WTC11 (cell line): ENCODE measurements at places on chromosomes 7 and 10.

DNA sequence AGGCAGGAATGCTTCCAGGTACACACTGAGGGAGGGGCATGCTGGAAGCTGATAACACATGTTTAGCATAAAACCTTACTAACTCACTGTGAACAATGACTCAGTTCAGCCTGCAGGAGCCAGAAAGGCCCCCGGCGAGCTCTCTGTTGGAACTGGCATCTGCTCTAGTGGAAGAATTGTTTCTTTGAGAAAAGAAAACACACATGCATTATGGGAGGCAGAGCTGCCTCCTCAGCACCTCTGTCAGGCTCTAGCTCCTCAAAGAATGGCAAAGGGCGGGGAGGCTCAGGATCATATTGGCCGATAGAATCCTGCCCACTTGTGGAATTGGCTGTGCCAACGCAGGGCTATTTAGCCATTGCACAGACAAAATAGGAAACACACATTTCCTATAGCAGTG, 338.3 kb downstream of the CXCL12 start:
- H3K27ac ChIP-seq, result no peak overlapping the region
- peaks cover 26% of the 10 kb centered on the region for H3K4me1 ChIP-seq
- DNase-seq, result no peak
- no peaks in the 10 kb centered on the region for H3K36me3 ChIP-seq

- no peaks in the 10 kb centered on the region for H3K27me3 ChIP-seq
- no peak for DNase-seq
- no peaks in the 10 kb centered on the region for H3K36me3 ChIP-seq
- peak overlapping the region; percentile 66 for H3K27ac ChIP-seq
- peaks cover 23% of the 10 kb centered on the region for H3K4me1 ChIP-seq
- no peak overlapping the region for H3K4me3 ChIP-seq
Observed at GRCh38 chr10:10418387-10418786, 599.3 kb upstream of the CELF2 start.

DNA sequence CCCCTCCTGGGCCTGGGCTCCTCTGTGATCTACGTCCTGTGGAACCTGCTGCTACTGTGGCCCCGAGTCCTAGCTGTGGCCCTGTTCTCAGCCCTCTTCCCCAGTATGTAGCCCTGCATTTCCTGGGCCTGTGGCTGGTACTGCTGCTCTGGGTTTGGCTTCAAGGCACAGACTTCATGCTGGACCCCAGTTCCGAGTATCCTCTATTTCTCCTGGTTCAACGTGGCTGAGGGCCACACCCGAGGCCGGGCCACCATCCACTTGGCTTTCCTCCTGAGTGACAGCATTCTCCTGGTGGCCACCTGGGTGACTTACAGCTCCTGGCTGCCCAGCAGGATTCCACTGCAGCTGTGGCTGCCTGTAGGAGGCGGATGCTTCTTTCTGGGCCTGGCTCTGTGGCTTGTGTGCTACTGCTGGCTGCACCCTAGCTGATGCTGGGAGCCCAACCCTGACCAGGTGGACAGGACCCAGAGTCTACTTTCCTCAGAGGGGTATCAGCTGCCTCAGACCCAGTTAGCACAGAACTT, 37.8 kb upstream of the MMD2 start:
- no peak for DNase-seq
- H3K27ac ChIP-seq, result no peak overlapping the region
- peaks cover 23% of the 10 kb centered on the region for H3K36me3 ChIP-seq
- H3K4me3 ChIP-seq, result no peak overlapping the region
- H3K27me3 ChIP-seq, result no peaks in the 10 kb centered on the region

- peak overlapping the region; percentile 25; the same call in 1 of the 2 replicates for H3K27ac ChIP-seq
- no peak overlapping the region for H3K4me3 ChIP-seq
- H3K4me1 ChIP-seq, result peaks cover 13% of the 10 kb centered on the region
- no peaks in the 10 kb centered on the region for H3K36me3 ChIP-seq
- no peak for DNase-seq
Observed at GRCh38 chr10:124643330-124644009, 100.7 kb downstream of the FAM53B start.

DNA sequence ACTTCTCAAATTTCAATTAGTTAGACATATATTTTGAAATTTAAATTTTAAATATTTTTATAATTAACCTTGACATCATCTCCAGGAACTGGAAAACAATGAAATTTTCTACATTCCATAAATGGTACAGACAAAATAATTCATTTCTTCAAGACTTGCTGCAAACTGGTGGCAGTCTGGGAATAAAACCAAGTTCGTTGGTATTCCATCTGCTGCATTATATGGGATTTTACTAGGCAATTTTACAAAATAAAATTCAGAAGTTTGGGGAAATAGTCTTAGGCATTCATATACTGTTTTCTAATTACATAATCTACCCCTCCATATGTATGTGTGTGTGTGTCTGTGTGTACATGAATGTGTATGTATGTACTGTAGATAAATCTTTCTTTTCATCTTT, 984.6 kb upstream of the KCND2 start:
- no peak for DNase-seq
- no peak overlapping the region for H3K27ac ChIP-seq
- no peaks in the 10 kb centered on the region for H3K36me3 ChIP-seq
- no peaks in the 10 kb centered on the region for H3K4me1 ChIP-seq
- H3K27me3 ChIP-seq, result no peaks in the 10 kb centered on the region

- H3K4me1 ChIP-seq, result peaks cover 5% of the 10 kb centered on the region
- peaks cover 3% of the 10 kb centered on the region; the same call in 1 of the 2 replicates for H3K36me3 ChIP-seq
- DNase-seq, result peak; percentile 93
- no peaks in the 10 kb centered on the region for H3K27me3 ChIP-seq
- peak overlapping the region; percentile 54 for H3K4me3 ChIP-seq
- H3K27ac ChIP-seq, result no peak overlapping the region
Observed at GRCh38 chr7:4791738-4792536, 16.5 kb downstream of the AP5Z1 start.

DNA sequence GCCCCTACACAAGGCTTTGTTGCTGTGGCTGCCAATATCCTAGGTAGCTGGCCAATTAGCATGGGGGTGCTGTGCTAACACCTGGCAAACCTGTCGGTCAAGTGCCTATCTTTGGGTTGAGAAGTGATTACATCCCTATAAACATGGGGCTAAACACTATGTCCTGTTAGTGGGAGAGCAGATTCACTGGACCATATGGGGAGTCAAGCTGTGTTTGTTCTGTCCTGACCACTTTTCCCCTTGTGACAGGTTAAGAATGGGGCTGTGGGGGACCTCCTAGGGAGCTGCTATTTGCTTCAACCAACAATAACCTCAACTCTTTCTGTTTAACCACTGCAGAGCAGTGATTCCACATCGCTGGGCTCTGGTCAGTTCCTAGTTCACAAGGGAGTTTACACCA, 151.5 kb upstream of the AOAH start:
- H3K4me1 ChIP-seq, result peaks cover 34% of the 10 kb centered on the region
- H3K27ac ChIP-seq, result no peak overlapping the region
- H3K4me3 ChIP-seq, result no peak overlapping the region
- H3K36me3 ChIP-seq, result 0 out of 2 replicates have a peak, but pooled peaks cover 3% of the 10 kb centered on the region
- no peak for DNase-seq
- H3K27me3 ChIP-seq, result no peaks in the 10 kb centered on the region

GRCh38 chr7:34107276-34107675, 201.9 kb downstream of the BMPER start:
- no peaks in the 10 kb centered on the region for H3K36me3 ChIP-seq
- H3K27me3 ChIP-seq, result no peaks in the 10 kb centered on the region
- H3K4me3 ChIP-seq, result no peak overlapping the region
- H3K4me1 ChIP-seq, result peaks cover 42% of the 10 kb centered on the region
- no peak for DNase-seq
- peak overlapping the region; percentile 62; the same call in 1 of the 2 replicates for H3K27ac ChIP-seq

DNA sequence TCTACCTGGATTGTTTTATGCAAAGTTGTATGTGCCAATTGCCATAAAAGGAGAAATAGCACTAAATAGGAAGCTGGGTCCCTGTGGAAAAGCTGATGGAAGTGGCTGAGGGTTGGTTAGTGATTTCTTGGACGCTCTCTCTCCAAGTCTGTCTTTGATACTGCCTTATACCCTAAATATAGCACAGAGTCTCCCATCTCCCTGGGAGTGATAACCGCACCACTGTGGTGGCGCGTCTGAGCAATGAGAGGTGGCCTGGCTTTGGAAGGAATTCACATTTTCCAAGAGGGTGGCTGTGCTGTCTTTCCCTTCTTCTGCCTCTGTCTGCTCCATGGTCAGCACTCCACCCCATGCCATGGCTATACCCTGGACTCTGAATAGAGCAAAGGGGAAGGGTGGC, 31.2 kb downstream of the STMP1 start:
- H3K4me1 ChIP-seq, result peaks cover 8% of the 10 kb centered on the region
- peaks cover 8% of the 10 kb centered on the region for H3K36me3 ChIP-seq
- DNase-seq, result no peak

DNA sequence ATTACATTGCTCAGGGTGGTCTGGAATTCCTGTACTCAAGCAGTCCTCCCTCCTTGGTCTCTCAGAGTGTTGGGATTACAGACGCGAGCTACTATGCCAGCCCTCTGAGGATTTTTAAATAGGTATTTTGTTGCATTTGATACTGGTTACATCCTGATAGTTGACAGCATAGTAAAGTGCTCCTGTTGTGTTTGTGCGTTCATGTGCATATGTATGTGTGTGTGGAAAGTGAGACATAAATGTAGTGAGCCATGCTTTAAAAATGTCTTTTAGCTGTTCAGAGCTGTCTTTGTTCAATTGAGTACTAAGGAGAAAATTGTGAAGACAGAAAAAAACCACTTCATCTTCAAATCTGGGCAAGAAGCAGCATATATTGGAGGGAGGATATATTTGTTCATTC, 27.8 kb downstream of the ZNRF2 start:
- no peaks in the 10 kb centered on the region for H3K36me3 ChIP-seq
- H3K4me1 ChIP-seq, result peaks cover 51% of the 10 kb centered on the region
- H3K27ac ChIP-seq, result peak overlapping the region; percentile 67
- no peak overlapping the region for H3K4me3 ChIP-seq

DNA sequence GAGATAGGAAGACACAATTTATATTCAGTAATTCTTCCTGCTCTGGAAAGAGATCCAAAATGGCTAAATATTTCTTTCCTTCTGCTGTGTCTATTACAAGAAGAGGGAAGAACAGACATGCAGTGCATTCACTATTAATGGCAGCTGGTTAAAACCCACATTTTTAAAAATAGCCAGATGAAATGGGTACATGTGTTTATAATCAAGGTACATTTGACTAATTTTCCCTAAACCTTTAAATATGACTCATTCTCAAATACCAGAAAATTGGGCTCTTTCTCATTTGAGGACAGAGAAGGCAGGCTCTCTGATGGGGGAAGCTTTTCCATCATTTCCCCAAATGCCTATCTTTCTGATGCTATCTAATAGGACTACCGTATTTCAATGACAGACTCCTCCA, 215.7 kb upstream of the HABP2 start:
- no peak overlapping the region for H3K27ac ChIP-seq
- peaks cover 5% of the 10 kb centered on the region for H3K36me3 ChIP-seq
- H3K4me1 ChIP-seq, result no peaks in the 10 kb centered on the region
- DNase-seq, result no peak
- H3K27me3 ChIP-seq, result peaks cover 2% of the 10 kb centered on the region; the same call in 1 of the 2 replicates

DNA sequence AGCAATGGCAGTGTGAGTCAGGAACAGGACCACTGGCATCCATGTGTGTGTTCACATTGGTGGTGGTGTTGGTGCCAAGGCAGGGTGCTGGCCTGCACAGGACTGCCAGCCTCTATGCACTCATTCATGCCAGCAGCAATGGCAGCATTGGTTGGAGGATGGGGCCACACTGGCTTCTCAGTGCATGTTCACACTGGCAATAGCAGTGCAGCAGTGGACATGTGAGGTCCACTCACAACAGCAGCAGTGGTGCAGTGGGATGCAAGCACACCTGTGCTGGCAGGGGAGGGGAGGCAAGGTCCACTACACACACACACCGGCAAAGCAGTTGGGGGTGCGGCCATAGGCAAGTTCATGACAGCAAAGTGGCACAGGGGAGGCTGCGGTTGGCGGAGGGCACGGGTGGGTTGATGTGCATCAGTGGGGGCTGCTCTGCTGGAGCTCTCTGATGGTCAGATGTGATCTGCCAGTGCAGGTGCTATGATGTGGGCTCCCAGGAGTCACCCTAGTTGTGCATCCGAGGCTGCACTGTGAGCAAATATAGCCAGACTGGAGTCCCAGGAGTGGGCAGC, 57.8 kb upstream of the TNKS2 start:
- H3K4me1 ChIP-seq, result peaks cover 16% of the 10 kb centered on the region
- no peaks in the 10 kb centered on the region for H3K36me3 ChIP-seq
- no peak for DNase-seq
- no peak overlapping the region for H3K27ac ChIP-seq
- H3K4me3 ChIP-seq, result no peak overlapping the region
- peaks cover 58% of the 10 kb centered on the region for H3K27me3 ChIP-seq
